ENCODE measurements at places on chromosomes 12 and 14.

GRCh38 chr12:50934371-50934851, 17.9 kb upstream of the HIGD1C start:
- no peak for DNase-seq

DNA sequence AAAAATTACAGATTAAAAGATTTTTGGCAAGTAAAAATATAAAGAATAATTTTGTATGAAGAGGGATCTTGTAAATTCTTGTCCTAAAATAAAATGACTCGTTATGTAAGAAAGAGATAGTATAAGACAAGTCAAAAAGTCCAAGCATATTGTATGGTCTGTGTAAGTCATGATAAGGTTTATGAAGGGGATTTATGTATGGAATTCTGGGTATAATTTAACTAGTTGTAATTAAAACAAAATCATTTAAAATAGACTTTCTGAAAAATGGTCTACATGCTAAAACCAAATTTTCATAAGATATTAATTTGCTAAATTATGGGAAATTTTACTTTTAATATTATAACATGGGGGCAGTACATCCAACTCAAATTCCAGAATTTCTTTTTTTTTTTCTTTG, 17.6 kb upstream of the PEX5 start:
- no peak for DNase-seq

GRCh38 chr14:33014710-33015109, 76.0 kb downstream of the NPAS3 start:
- DNase-seq: no peak

GRCh38 chr14:50067723-50068495, 48.5 kb downstream of the VCPKMT start:
- DNase-seq: no peak

GRCh38 chr12:93379326-93379980, 1.7 kb downstream of the NUDT4 start:
- DNase-seq: no peak

- DNase-seq: no peak
Measured at GRCh38 chr12:25755136-25755970, 202.3 kb upstream of the LMNTD1 start.

- peak; percentile 50 for DNase-seq
Measured at GRCh38 chr12:130428116-130428515, 90.4 kb downstream of the PIWIL1 start.

- no peak for DNase-seq
Measured at GRCh38 chr14:58368956-58369355, 26.8 kb upstream of the TOMM20L start.
